ENCODE measurements at places on chromosomes 2 and 18.

GRCh38 chr2:25383806-25384205 is 42.1 kb upstream of the DNMT3A start:
- no peak overlapping the region for H3K27ac ChIP-seq
- H3K36me3 ChIP-seq, result peaks cover 36% of the 10 kb centered on the region
- peaks cover 7% of the 10 kb centered on the region for H3K4me1 ChIP-seq
- no peaks in the 10 kb centered on the region for H3K27me3 ChIP-seq
- no peak overlapping the region for H3K4me3 ChIP-seq

DNA sequence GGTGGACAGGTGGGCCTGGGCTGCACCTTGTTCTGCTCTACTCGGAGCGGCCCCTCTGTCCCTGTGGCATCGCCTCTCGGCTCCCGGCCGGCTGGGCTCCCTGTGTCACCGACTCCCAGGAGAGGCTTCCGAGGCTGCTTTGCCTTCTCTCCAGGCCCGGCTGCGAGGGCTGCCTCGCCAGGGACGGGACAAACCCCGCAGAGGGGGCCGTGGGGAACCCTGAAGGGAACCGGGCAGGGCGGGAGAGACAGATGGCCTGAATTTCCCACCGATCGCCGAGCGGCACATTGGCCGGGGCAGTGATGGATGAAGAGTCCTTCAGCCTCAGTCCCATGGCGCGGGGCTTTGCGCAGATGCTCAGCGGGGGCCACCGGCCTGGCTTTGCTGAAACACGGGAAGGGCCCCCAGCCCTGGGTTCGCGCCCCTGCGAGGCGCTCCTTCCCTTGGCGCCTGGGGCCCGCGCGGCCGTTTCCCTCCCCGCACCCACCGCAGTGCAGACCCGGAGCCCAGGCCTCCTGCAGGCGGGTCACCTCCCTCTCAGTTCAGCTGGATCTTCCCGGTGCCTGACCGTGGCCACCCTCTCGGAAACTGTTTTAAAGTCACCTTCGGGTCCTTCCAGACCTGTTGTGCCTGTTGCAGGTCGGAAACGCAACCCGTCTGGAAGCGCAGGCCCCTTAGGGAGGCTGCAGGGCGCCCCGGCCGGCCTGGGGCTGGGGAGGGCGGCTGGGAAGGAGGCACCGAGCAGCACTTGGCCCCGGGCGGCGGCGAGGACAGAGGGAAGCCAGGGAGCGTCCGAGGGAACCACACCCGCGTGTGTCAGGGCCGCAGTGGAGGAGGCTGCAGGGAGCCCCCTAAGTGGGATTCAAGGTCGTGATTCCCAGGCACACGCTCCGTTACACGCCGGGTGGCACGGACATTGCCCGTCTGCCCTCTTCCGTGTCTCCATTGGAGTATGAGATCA is 341.9 kb upstream of the SALL3 start:
- no peak overlapping the region for H3K27ac ChIP-seq
- no peak overlapping the region for H3K4me3 ChIP-seq
- peaks cover 18% of the 10 kb centered on the region for H3K4me1 ChIP-seq
- DNase-seq, result no peak

- no peak for DNase-seq
- H3K36me3 ChIP-seq, result no peaks in the 10 kb centered on the region
- H3K4me3 ChIP-seq, result no peak overlapping the region
- H3K27me3 ChIP-seq, result no peaks in the 10 kb centered on the region
- peaks cover 24% of the 10 kb centered on the region for H3K4me1 ChIP-seq
- H3K27ac ChIP-seq, result no peak overlapping the region
Measured at GRCh38 chr2:98800330-98801064, 69.6 kb upstream of the MGAT4A start.

- no peaks in the 10 kb centered on the region for H3K36me3 ChIP-seq
- H3K27me3 ChIP-seq, result no peaks in the 10 kb centered on the region
- no peak overlapping the region for H3K4me3 ChIP-seq
- peaks cover 17% of the 10 kb centered on the region for H3K4me1 ChIP-seq
- no peak overlapping the region for H3K27ac ChIP-seq
Measured at GRCh38 chr2:28544405-28544921, 48.6 kb downstream of the PLB1 start.

GRCh38 chr18:61127714-61128467 is 205.3 kb upstream of the CDH20 start:
- peaks cover 3% of the 10 kb centered on the region for H3K4me1 ChIP-seq
- H3K27me3 ChIP-seq, result no peaks in the 10 kb centered on the region
- no peaks in the 10 kb centered on the region for H3K36me3 ChIP-seq
- DNase-seq, result no peak

- H3K27me3 ChIP-seq, result no peaks in the 10 kb centered on the region
- no peak overlapping the region for H3K4me3 ChIP-seq
- peak; percentile 17 for DNase-seq
- no peak overlapping the region for H3K27ac ChIP-seq
Measured at GRCh38 chr2:234324116-234324515, 172.8 kb downstream of the ARL4C start.

DNA sequence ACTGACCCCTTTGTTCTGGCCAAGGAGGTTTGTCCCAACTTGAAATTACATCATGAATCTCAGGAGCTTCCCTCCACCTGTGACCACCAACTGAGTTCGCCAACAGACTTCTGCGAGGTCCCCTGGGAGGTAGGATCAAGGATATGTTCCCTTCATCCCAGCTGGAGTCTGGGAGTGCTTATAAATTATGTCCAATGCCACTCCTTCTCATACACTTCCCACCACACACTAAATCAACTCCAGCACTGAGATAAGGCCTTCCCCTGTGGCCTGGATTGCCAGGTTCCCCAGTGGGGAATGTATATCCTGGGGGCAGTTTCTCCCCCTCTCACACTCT is 99.2 kb downstream of the RND3 start:
- no peak overlapping the region for H3K4me3 ChIP-seq
- H3K36me3 ChIP-seq, result no peaks in the 10 kb centered on the region
- DNase-seq, result no peak
- H3K27ac ChIP-seq, result no peak overlapping the region
- H3K27me3 ChIP-seq, result no peaks in the 10 kb centered on the region

Measured in spinal cord (tissue), 10 donors.